ENCODE measurements at places on chromosomes 6 and 20.

DNA sequence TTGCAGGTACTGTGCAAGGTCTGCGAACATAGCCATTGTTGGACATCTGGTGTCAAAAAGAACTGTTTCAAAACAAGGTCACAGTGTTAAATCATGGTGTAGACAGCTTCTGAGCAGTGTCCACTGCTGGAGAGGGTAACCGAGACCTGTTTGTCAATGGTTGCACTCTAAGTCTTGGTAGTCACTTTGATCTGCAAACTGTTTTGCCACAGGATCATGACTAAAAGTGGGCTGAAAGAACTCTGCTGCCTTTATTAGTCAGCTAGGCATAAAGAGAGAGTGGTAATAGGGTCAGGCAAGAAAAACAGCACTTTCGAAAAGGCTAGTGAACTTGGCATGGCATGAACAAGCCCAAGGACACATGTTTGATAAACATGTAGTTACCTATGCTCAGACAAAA is 552.3 kb upstream of the CITED2 start:
- DNase-seq, result no peak

GRCh38 chr6:155880900-155881299 is 425.3 kb upstream of the NOX3 start:
- DNase-seq, result no peak

GRCh38 chr6:36052097-36052496 is 24.5 kb downstream of the MAPK14 start:
- no peak for DNase-seq

DNA sequence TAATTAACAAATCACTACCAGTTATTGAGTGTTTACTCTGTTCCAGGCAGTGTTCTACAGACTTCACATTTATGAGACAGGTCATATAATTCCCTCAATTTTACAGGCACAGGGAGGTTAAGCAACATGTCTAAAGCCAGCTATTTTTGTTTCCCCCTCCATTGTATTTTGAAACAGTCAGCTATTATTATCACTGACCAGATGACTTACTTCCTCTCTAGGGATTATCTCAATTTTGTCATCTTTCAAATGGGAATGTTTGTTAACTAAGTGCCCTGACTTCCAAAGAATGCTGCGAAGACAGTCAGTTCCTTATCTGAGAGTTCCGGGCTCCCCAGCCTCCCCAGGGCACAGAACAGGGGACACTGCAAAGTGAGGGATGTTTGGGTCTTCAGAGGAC is 5.6 kb upstream of the CNPY3 start:
- DNase-seq, result no peak

GRCh38 chr6:69280858-69281257 is 516.0 kb downstream of the LMBRD1 start:
- DNase-seq, result no peak

GRCh38 chr6:54307439-54307910 is 766 bp upstream of the TINAG start:
- no peak for DNase-seq

GRCh38 chr6:38715016-38715689 is at the start of gene DNAH8:
DNAH8 (plus strand) TSS chr6:38715311; CDS start chr6:38722810, 7,499 bp downstream.
- peak; percentile 18 for DNase-seq

DNA sequence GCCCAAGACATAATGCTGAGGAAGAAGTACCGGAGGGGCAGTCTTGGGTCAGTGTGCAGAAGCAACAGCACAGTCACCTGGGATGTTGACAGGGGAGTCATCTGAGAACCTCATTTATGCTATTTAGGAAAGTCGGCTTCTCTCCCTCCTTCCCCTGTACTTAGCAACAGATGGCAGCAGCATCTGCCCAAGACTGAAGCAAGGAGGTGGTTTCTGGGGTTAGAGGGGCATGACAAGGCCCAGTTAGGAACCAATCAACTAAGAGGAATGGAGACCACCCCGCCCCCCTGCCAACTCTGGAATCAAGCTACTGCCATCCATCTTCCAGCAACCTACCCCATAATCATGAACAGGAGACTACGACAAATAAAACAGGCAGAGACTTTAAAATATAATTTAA is 21.7 kb downstream of the RIPK1 start:
- no peak for DNase-seq

DNA sequence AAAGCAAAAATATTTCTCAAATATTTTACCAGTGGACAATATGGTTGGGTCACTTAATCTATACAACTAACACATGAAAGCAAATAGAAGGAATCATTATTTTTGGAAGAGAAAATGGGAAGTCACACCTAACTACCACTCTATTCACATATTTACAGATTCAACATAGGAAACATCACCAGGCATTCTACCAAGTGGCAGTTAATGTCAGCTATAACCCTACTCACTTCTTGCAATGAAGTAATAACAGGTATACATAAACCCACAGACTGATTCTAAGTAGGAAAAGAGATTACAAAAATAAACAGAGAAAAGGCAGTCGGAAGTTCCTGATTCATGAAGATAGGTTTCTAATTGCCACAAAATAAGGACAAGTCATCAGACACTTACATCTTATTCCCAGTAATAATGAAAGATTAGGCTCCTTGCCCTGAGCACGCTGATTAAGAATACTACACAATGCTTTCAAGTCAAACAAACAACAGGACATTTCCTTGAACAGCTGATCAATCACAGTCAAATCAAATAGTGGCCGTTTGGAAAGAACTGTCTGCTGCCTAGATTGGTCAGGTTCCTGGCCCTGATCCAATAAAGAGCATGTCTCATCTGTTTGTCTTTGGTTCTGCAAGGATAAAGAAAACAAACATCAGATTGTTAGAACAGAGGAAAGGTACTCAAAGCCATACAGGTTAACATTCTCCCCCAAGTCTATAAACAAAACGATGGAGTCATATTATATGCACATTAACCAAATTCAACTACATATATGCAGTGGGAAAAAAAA is 79.2 kb upstream of the PLN start:
- no peak for DNase-seq

DNA sequence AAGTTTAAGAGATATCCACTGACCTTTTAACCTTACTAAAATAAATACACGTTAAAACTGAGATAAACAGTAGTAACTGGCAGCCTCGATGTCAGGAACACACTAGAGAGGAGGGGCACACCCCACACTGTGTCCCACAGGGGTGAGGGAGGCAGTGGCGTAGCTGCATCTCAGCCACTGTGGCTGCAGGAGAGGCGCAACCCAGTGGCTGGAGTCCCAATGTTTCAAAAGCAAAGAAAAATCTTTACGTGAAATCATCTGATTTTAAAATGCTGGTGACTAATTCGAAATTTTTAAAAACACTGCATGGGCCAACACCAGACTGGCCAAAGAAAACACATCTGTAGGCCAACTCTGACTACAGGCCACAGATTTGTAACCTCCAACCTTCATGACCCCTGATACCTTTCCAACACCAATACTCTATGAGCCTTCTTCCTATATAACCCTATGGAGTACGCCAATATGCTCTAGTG is 54.7 kb downstream of the TRAM2 start:
- no peak for DNase-seq

DNA sequence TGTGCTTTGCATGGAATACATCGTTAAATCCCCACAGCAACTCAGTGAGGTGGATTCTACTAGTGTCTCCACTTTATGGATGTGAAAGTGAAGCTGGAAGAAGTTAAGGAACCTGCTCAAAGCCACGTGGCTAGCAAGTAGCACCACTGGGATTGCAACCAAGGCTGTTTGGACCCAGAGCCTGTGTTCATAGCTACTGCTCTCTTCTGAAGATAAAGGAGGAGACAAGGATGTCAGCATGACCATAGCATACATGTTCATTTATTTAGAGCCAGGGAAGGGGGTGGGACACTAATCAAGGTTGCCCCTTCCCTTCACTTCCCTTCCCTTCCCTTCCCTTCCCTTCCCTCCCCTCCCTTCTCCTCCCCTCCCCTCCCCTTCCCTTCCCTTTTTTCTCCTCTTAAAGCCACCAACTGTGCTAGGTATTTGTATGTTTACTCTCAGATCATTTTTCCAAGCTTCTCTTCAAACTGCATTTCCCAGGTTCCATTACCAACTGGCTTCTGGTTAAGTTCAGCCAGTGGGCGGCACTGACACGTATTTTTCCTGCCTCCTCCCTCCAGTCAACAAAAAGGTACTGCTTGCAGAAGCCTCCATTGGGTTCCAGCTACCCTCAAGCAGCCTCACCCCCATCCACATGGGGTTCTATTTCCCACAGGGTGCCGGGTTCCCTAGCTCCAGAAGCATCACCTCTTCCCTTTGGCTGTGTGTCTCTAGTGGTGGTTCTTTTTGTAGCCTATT is 134.9 kb downstream of the BCAS1 start:
- no peak for DNase-seq

DNA sequence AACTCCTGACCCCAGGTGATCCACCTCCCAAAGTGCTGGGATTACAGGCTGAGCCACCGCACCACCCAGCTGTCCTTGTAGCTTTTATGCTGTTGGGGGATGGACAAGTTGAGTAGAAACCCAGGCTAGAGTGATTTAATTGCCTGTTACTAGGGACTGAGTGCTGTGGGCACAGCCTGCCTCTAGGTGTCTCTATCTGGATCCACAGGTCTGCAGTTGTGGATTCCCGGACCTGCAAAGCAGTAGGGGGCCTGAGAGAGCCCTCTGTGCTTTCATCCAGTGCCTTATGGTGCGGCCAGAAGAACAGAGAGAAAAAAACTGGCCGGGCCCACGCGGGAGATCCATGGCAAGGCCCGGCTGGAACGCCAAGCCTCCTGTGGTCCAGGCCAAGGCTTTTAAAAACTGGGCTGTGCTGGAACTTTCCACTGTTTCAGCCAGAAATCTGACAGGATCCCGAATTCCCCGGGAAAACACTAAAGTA is 5.2 kb downstream of the SIRPA start:
- no peak for DNase-seq

- DNase-seq, result no peak
Observed at GRCh38 chr6:2384528-2384927, 139.1 kb upstream of the GMDS start.

DNA sequence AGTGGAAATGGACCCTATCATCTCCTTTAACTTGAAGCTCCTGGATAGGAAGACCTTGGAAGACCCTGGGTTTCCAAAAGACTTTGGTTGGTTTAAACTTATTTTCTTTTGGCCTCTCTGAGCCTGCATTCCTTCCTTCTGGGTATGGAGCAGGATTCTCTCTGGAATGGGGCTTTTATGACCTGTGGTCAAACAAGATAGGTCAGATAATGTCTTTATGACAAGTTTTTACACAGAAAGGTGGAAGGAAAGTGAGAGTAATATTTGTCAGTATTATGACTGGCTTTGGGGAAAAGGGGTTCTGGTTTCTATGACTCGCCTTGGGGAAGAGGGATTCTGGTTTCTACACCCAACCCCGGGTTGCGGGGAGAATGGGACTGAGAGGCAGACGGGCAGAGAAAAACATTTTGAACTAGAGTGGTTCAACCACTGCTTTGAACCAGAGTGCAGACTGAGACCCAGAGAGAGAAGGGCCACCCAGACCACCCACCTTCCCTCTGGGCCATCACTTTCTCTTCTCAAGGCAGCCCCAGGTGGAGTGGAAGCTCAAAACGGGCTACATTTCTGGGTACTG is 37.6 kb upstream of the KCNK5 start:
- no peak for DNase-seq

GRCh38 chr6:71279321-71279720 is 9.3 kb upstream of the OGFRL1 start:
- DNase-seq, result no peak

Measured in activated CD8-positive, alpha-beta memory T cell treated with anti-CD3 and anti-CD28 coated beads for 48 hours (primary cell).